ENCODE measurements at places on chromosomes 13 and 19.

DNA sequence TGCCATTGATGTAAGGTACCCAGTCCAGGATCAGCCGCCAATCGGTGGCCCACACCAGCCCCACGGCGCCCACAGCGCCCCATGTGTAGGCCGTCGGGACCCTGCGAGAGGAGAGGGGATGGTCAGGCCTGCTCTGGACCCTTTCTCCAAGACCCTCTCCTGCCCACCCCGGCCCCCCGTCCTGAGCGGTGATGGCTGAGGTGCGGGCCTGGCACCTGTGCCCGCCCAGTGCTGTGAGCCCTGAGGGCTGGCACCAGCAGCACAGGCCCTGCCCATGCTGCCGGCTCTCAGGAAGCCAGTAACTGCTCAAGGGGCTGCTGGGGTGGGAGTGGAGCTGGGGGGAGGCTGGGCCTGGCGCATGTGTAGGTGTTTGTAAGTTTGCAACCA is 5.8 kb downstream of the UQCR11 start:
- DNase-seq, result no peak

DNA sequence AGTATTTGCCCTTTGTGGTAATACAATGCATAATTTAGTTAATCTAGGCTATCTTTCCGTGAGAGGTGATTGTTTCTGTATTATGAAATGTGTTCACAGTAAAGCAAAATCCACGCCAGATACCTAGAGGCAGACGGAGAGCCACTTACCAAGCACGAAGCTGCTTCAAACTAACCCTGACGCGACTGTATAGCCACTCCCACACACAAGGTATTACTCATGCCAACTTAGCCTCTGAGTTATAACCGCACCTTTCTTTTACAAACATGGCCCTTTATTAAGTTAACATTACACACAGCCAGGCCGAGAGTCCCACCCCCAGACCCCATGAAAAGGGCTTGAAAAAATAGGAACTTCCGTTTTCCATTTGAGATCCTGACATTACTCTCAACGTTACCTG is 185.7 kb downstream of the ABCC4 start:
- DNase-seq, result no peak

DNA sequence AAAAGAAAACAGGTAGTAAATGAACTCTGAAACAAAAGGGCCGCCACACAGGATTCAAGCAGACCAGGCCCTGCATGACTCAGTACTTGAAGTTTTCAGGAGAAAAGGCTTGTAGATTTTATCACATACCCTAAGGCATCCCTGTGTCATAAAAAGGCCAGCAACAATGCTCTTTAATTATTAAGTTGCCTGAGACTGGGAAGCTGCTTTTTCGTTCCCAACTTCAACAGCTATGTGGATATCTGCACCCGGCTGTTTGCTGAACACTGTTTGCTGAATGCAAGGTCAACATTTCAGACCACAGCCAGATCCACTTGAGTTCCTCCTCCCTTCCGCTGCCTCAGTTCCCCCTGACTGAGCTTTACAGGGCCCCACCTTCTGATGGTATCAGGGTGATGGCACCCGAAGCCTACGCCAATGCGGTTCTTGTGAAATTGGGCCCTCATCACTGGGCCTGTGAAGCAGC is 6.1 kb upstream of the ECH1 start:
- DNase-seq, result no peak

GRCh38 chr13:27280009-27280656 is 9.5 kb downstream of the RASL11A start:
- DNase-seq, result no peak

DNA sequence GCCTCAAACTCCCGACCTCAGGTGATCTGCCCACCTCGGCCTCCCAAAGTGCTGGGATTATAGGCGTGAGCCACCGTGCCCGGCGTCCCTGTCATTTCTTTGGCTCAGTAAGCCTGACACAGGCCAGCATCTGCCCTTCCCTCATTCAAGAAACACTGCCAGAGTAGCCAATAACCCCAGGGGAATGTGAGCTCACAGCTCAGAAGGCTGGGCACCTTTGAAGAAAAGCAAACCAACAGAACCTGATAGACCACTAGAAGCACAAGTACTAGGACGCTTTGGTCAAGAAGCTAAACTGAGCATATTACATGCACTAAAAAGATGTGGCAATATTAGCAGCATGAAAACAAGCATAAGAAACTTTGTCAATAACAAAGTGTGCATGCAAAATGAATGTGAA is 14.2 kb downstream of the SIGLEC5 start:
- no peak for DNase-seq

GRCh38 chr13:35649162-35649561 is 172.7 kb upstream of the MAB21L1 start:
- no peak for DNase-seq

GRCh38 chr19:18999896-19000620 is 33.3 kb downstream of the SUGP2 start:
- no peak for DNase-seq

DNA sequence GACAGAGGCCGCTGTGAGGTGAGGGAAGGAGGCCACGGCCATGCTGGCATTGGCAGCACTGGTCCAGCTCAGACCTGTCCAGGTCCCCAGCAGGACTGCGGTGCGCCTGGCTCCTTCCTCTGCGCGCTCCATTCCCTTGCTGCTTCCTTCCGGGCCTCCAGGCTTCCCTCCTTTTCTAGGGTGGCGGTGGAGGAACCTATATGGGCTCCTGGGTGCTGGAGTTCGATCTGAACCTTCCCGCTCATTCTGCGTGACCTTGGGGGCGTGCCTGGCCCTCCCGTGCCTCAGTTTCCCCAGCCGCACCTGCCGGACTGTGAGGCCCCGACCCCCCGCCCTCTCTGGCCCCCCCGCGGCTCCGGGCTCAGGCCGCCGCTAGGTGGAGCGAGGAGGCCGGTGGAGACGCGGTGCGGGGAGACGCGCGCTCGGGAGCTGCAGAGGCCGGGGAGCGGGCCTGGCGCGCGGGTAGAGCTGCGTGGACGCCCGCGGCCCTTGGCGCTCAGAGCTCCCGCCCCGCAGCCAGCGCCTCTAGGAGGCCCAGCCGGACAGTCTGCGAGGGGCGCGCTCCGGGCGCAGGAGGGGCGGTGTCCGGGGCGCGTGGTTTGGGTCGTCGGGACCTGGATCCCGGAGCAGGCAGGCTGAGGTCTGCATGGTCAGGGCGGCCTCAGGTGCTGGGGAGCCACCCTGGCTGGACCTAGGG is 29.9 kb downstream of the EFNA2 start:
- DNase-seq, result no peak

GRCh38 chr19:33514885-33515551 is 6.6 kb downstream of the PEPD start:
- DNase-seq, result peak; percentile 2

DNA sequence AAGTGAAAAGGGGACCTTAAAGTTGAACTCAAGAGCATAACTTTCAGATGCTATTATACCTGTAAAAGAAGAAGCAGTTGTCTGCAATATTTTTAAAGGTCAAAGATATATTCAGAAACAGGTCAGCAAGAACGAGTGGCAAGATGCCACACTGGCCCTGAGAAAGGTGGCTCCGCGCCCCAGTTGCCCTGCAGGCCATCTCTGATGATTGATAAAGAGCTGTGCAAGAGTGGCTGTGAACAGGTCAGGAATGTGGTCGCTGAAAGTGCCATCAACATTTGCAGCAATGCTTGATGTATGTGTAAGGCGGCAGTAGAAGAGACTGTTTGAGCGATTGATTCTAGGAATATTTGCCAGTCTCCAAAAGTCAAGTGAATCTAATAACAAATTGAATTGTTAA is 664.2 kb upstream of the SLC10A2 start:
- no peak for DNase-seq

- no peak for DNase-seq
These were observed 598.6 kb upstream of the PCDH20 start for GRCh38 chr13:62014299-62014698.

DNA sequence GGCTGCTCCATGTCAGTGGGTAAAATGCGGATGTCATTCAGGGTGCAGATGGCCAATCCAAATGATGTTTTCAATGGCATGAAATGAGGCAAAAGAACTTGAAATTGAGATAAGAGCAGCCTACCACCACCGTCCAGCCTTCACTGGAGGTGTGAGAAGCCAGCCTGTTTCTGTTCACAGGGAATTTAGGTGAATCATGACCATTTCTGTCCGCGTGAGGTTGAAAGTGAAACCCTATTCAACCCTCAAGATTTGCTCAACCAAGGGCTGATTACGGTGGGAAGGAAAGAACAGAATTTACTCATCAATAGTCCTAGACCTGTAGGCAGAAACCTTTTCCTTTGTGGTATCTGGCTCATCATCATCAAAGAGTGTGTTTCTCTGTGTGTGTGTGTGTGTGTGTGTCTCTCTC is 370.7 kb downstream of the COG6 start:
- peak; percentile 71 for DNase-seq

- no peak for DNase-seq
These were observed 36.9 kb upstream of the STARD13 start for GRCh38 chr13:33322543-33322809.

DNA sequence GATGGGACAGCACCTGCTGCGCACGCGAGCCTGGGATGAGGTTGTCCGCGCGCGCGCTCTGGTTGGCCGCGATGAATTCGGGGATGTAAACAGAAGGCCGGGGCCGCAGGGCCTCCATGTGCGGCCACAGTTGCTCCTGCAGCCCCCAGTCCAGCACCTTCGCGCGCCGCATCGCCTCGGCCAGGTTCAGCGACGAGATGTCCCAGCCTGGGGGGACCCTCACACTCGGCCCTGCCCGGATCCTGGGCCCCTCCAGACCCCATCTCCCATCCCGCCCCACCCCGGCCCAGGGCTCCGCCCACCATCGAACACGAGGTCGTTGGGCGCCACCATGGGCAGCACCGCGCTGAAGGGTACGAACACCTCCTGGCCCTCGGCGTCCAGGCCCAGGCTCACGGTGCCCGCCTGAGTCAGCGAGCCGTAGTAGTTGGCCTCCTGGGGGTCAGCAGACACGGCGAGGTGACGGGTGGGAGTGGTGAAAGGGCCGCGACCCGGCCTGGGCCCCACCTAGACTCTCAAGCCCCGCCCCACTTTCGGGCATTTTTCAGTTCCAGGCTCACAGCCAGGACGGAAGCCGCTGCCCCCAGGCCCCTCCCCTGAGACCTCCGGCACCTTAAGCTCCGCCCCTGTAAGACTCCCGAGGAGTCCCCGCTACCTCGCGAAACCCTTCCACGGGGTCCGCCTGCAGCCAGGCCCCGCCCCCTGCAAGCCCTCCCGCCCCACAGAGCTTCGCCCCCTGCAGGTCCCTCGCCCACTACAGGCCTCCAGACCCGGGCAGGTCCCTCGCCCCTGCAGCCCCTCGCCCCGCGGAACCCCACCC is 1.1 kb downstream of the ISYNA1 start:
- peak; percentile 80 for DNase-seq

- peak; percentile 16 for DNase-seq
These were observed 13.6 kb upstream of the LATS2 start for GRCh38 chr13:21075011-21075378.

GRCh38 chr13:31946091-31946770 is 85.3 kb upstream of the FRY start:
- DNase-seq, result no peak

DNA sequence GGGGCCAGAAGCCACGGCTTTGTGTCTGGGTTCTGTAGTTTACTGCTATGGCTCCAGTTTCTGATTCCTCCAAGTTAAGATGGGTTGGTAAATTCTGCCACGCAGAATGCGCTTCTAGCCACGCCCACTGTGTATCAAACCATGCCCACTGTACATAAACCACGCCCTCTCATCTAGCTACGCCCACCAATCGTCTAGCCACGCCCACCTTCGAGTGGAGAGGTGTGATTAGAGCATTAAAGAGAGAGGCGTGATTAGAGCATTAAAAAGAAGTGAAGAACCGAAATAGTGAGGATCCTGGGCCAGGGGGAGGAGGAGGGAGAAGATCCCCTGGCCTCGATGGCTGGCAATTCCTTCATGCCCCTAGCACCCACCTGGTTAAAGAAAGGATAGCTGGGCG is 43.7 kb upstream of the ADGRE5 start:
- peak; percentile 31 for DNase-seq

GRCh38 chr13:110240943-110241342 is 66.0 kb downstream of the COL4A1 start:
- DNase-seq, result no peak

- no peak for DNase-seq
These were observed 17.4 kb upstream of the SDHAF1 start for GRCh38 chr19:35977446-35978222.

- DNase-seq, result no peak
These were observed 54.0 kb upstream of the POSTN start for GRCh38 chr13:37652596-37652995.

- no peak for DNase-seq
These were observed 13.7 kb downstream of the RNASEH2B start for GRCh38 chr13:50923272-50923671.

GRCh38 chr19:35254341-35255297 is 5.8 kb downstream of the LSR start:
- no peak for DNase-seq

GRCh38 chr19:4059891-4060620 is 6.6 kb downstream of the ZBTB7A start:
- peak; percentile 78 for DNase-seq

DNA sequence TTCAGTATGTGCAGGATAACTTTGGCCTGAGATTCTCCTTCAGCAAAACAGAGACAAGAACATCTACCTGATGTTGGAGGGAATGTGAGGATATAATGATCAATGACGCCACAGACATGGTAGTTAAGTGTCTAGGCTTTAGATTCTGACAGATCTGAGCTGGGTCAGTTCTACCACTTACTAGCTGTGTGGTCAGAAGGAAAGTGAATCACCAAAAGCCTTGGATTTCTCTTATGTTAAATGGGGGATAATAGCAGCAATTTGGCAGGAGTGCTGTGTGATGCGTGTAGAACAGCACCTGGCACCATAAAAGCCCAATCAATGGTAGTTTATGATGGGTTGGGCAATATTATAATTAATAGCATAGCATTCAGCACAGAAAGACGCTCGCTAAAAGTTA is 41.7 kb downstream of the RXFP2 start:
- no peak for DNase-seq

GRCh38 chr13:36612230-36612629 is 61.6 kb upstream of the SERTM1 start:
- no peak for DNase-seq

DNA sequence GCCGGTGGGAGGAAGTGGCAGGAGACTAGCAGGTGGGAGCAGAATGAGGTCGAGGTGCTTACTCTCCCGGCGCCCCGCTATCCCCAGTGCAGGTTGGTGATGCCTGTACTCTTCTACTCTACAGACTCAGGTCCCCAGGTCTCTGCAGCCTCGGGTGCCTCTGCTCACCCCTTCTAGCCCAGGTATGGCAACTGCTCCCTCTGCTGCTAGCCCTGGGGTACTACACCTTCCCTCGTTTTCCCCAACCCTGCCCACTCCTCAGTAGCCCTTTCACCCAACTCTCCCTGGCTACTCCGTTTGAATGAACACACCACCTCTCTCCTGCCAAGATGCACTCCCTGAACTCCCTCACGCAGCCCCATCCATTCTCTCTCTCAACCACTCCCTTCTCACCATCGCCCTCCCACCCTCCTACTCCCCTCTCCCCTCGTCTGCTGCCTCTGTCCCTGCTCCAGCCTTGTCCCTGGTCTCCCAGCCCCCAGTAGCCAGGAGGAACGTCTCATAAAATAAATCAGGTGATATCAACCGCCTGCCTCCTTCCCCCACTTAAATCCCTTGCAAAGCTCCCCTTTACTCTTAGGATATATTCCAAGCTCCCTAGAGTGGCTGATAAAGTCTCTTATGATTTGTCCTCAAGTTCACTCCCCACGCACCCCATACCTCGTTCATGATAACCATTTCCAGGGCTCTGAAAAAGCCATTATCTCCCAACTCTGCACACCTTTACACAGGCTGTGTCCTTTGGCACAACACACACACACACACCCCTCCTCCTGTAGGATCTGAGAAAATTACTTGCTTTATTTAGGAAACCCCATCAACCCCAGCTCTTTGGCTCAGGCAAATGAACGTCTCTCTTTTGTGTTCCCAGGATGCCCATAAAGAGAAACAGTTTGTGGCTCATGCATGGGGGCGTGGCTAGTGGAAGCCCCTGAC is 8.2 kb upstream of the MEIS3 start:
- DNase-seq, result peak; percentile 70
